ENCODE measurements at places on chromosomes 13 and 19. TPM values are rescaled to one million over a fixed set of nuclear protein-coding genes. Genes with fewer than 3 reads are reported as not detected.

Gene PTBP1
- 194 TPM for total RNA-seq

Gene CGB1
- not detected for total RNA-seq

Gene IGFL3
- total RNA-seq: not detected

Gene ZNF567
- 7.7 TPM for total RNA-seq

Gene ZIK1
- 13.3 TPM for total RNA-seq

Gene SLC25A41
- not detected for total RNA-seq
